ENCODE measurements at places on chromosomes 13 and 19. TPM values are rescaled to one million over a fixed set of nuclear protein-coding genes. Genes with fewer than 3 reads are reported as not detected.
A peak's percentile ranks its signal among the peaks of the same experiment; 100 is the strongest.

Gene PALM3
- total RNA-seq: not detected

DNA sequence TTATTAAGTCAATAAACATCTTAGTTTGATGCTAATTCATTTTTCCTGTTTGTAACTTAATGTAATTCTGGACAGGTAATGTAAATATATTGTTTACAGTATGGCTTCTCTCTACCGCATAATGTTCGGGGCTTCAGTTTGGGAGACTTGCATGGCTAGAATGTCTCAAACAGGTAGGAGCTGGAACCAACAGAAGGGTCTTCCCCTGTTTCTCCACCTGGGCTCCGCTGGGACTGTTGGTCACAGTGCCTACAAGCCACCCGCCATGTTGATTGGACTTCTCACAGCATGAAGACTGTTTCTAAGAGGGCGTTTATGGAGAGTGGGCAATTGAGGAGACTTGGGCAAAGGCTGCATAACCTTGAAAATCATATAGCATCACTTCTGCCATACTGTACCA is 148.6 kb downstream of the UFM1 start:
- no peak for DNase-seq
- no peaks in the 10 kb centered on the region for H3K27me3 ChIP-seq
- H3K27ac ChIP-seq: no peak overlapping the region
- H3K4me1 ChIP-seq: no peaks in the 10 kb centered on the region
- no peak overlapping the region for H3K4me3 ChIP-seq

- no peak for DNase-seq
- no peak overlapping the region for H3K27ac ChIP-seq
- no peaks in the 10 kb centered on the region for H3K4me1 ChIP-seq
- no peaks in the 10 kb centered on the region for H3K36me3 ChIP-seq
- H3K27me3 ChIP-seq: no peaks in the 10 kb centered on the region
These were observed 463.5 kb downstream of the GPC6 start for GRCh38 chr13:93690139-93690538.

Gene POLR2E
- 196 TPM for total RNA-seq

Gene ZNF439
- 1.9 TPM for total RNA-seq

Gene TRPM4
- 28.9 TPM for total RNA-seq

Gene CPAMD8
- 1.3 TPM for total RNA-seq

DNA sequence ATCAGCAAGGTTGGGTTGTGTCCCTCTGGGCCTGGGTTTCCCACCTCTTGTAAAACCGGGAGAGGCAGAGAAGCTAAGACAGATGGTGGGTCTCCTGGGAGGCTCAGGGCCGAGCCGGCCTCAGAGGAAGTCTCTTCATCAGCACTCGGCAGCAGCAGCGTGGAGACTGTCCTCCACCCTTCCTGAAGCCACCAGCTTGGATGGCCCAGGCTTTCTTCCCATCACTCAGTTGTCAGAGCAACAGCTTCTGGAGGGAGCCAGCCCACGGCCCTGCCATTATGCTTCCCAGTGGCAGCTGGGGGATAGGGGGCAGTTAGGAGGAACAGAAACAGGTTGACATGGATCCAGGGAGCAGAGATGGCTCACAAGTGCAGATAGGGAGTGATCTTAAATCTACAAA is 191.0 kb downstream of the KATNAL1 start:
- no peak for DNase-seq
- peaks cover 11% of the 10 kb centered on the region for H3K27me3 ChIP-seq
- H3K27ac ChIP-seq: no peak overlapping the region
- no peak overlapping the region for H3K4me3 ChIP-seq
- no peaks in the 10 kb centered on the region for H3K36me3 ChIP-seq

DNA sequence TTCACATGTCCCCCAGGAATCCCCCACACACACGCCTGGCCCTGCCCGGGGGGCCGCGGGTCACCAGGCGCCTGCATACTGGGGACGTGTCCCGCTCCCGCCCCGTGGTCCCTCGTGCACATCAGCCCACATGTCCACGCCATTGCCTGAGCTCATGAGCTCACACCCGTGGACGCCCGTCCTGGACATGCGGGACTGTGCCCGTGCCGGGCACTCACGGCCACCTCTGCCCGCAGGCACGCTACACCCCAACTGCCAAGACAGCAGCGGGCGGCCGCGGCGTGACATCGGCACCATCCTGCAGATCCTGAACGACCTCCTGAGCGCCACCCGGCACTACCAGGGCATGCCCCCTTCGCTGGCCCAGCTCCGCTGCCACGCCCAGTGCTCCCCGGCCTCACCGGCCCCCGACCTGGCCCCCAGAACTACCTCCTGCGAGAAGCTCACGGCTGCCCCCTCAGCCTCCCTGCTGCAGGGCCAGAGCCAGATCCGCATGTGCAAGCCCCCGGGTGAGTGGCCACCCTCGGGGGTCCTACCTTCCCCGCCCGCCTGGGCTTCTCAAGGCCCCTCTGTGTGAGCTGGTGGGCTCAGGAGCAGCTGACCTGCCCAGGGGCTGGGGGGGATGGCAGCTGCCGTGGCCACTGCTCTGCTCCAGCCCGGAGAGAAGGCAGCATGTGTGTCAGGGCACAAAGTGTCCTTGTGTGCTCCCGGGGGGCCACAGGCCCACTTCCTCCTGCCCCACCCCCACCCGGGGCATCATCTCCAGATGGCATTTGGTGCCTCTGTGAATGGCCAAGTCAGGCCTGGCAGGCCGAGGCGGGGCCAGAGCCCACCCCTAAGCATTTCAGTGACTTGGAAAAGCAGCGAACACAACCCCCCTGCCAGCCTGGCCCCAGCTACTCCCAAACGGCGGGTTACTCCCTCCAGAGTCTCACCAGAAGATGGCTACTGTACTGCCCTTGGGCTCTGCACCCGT is 7.1 kb downstream of the MIDN start:
- DNase-seq: no peak
- H3K4me1 ChIP-seq: peaks cover 73% of the 10 kb centered on the region
- H3K27me3 ChIP-seq: no peaks in the 10 kb centered on the region
- peak overlapping the region; percentile 99 for H3K27ac ChIP-seq
- peaks cover 35% of the 10 kb centered on the region for H3K36me3 ChIP-seq

DNA sequence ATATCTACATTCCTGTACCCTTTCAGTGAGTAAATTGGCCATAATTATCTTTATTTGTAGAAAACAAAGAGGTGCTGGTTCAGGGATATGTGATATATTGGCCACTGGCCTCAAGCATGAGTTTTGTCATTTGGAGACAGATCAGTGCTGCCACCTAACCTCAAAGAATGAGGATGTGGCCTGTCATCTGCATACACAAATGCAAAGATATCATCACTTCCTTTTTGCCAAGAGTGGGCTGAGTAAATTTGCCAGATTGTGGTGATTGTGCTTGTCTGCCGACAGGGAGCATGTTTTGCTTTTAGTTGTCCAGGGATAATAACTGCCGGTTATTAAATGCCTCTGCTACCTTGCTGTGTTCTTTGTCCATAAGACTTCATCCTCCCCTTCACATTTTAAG is 44.2 kb downstream of the WASF3 start:
- DNase-seq: no peak
- peaks cover 41% of the 10 kb centered on the region for H3K4me1 ChIP-seq
- H3K27ac ChIP-seq: no peak overlapping the region
- no peaks in the 10 kb centered on the region for H3K36me3 ChIP-seq
- no peaks in the 10 kb centered on the region for H3K27me3 ChIP-seq

DNA sequence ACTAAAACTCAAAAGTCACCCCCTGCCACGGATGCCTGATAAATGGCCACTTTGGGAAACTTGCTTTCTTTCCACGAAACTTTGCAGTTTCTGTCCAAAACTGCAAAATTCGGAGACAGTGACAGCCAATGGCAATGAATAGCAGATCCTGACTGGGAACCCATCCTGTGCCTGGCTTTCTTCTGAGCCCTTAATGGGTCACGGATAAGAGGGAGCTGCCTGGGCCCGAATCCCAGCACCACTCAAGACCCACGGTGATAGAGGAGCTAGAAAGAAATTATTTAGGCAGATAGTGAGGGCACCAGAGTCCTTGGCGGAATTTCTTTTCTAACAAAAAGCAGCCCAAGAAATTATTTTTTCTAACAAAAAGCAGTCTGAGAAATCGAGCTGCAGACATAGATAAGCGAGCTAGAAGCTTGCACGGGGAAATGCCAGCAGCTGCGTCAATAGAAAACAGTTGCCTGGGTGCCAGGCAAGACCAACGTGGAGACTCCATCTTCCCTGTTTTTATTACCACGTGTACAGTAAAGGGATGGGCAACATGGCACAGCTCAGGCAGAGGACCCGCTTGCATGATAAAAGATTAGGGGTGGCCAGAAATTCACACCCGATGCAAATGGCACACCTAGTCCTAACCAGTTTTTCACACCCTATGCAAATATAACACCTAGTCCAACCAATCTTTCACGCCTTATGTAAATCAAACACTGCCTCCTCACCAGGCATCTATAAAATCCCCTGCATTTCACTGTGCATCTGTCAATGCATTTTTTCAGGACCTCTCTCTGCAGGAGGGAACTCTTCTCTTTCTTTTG is 7.1 kb upstream of the HSH2D start:
- H3K4me1 ChIP-seq: no peaks in the 10 kb centered on the region
- H3K4me3 ChIP-seq: no peak overlapping the region
- H3K27ac ChIP-seq: no peak overlapping the region
- DNase-seq: no peak

- no peak overlapping the region for H3K27ac ChIP-seq
- H3K36me3 ChIP-seq: peaks cover 47% of the 10 kb centered on the region
- no peaks in the 10 kb centered on the region for H3K4me1 ChIP-seq
- no peaks in the 10 kb centered on the region for H3K27me3 ChIP-seq
- DNase-seq: no peak
These were observed 95.2 kb downstream of the USP12 start for GRCh38 chr13:27076421-27076820.

Gene PSG2
- total RNA-seq: not detected

DNA sequence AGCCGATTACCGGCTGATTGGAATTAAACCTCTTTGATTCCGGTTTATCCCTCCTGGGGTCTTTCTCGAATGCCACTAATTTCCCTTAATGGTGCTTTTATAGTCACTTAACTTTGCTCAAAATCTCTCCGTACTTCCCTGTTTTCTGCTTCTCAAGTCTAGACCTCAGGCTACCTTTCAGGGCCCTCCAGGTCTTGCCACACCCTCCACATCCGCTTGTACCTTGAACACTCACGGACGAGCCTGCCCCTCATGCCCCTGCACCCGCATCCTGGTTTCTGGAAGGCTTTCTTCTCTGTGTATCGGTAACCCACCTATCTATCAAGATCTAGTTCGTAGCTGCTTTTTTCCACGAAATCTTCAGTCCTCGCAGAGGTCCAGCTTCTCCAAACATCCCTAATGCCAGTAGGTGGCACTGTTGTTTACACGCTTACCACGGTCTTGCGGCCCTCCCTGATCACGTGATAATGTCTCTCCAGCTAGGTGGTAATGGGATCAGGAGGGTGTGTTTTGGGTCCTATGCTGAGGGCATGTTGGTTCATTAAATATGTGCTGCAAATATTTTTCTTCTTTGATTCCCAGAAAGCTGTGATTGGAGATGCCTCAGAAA is 13.8 kb downstream of the ATP12A start:
- H3K4me1 ChIP-seq: no peaks in the 10 kb centered on the region
- H3K36me3 ChIP-seq: no peaks in the 10 kb centered on the region
- no peak overlapping the region for H3K27ac ChIP-seq
- H3K27me3 ChIP-seq: no peaks in the 10 kb centered on the region
- DNase-seq: no peak
- no peak overlapping the region for H3K4me3 ChIP-seq

DNA sequence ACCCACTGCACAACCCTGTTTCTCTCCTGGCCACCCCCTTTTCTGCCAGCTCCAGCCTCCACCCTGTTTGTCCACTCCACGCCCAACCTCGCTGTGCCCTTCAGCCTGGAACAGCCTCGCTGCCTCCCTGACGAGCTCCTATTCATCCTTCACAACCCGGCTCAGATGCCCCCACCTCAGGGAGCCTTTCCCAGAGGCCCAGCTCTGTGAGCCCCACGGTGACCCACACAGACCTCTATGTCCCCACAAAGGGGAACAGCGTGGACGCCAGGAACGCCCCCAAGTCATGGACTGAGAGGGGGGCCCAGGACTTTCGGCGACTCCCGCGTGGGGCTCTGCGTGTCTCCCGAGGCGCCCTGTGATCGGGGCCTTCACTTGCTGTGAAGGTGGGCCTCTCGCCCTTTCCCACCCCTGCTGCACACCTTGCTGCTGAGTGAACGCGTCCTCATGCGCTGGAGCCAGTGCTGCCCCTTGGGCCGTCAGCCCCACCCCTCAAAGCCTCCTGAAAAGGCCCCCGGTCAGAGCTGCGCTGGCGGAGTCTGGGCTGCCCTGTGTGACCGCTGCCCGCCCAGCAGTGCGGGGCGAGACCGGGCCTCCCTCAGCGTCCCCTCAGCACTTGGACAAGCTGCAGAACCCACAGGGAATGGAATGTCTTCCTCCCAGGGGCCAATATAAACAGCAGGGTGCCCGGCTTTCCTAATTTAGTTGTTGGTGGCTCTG is 40.0 kb downstream of the ADPRHL1 start:
- DNase-seq: no peak
- H3K36me3 ChIP-seq: no peaks in the 10 kb centered on the region

DNA sequence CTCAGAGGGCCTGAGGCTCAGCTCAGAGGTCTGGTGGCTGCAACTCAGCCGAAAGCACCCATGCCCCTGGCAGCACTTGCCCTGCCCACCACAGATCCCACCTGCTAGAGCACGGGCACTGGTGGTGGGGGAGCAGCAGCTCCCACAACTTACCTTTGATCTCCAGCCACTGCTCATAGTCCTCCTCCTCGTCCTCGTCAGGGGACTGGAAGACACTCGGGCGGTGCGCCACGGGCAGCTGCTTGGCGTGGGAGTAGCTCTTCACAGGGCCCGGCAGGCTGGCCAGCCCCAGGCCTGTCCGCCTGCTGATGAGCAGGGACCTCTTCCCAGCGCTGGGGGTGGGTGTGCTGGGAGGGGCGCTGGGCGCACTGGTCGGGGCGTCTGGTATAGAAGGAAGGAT is 14.6 kb downstream of the SUGP1 start:
- no peak overlapping the region for H3K4me3 ChIP-seq
- H3K36me3 ChIP-seq: peaks cover 100% of the 10 kb centered on the region
- H3K4me1 ChIP-seq: no peaks in the 10 kb centered on the region
- H3K27me3 ChIP-seq: no peaks in the 10 kb centered on the region

DNA sequence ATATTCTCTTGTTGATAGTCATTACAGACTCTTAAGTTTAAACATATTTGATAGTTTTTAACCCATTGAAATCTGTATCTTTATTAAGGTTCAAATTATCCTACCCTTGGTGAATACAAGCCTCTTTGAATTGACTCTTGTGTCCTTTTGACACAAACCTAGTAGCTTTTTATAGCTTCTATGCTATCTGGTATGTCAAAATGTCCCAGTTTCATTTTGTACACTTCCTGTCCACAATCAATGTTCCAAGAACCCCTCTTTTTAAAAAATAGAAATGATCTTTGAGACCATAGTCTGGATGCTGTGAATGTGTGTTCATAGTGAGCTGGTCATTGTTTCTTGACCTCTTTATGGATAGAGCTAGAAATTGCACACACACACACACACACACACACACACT is 39.2 kb upstream of the FGF14 start:
- H3K27me3 ChIP-seq: no peaks in the 10 kb centered on the region
- H3K27ac ChIP-seq: no peak overlapping the region
- DNase-seq: no peak
- no peaks in the 10 kb centered on the region for H3K4me1 ChIP-seq

Gene ZNF154
- 0.38 TPM for total RNA-seq

Gene RNF225
- total RNA-seq: 6.3 TPM
